ENCODE measurements at places on chromosomes 1 and 21.

DNA sequence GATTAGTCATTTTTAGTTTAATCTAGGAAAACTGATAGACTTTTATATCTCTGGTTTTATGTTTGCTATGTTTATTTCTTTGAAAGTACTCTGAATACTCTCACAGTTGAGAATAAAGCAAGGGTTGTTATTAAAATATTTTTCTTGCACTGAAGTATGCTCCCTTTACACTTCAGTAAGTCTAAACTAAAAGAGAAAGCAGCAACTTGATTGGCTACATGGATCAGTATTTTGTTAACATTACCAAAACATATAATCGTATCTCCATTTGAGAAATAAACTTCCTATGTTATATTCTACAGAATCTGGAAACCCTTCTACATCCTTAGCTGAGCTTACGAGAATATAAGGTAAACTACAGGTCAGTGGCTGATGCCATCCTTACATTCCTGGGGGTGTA, 149.5 kb upstream of the HP1BP3 start:
- DNase-seq = no peak

- peak; percentile 27 for DNase-seq
These were observed 431 bp downstream of the ARPC5 start for GRCh38 chr1:183635099-183635605.

GRCh38 chr1:34131396-34132160, 33.5 kb downstream of the CSMD2 start:
- no peak for DNase-seq

- DNase-seq = no peak
These were observed 641.5 kb upstream of the PLXNA2 start for GRCh38 chr1:208885650-208886049.
